ENCODE measurements at places on chromosomes 4 and X.
A peak's percentile ranks its signal among the peaks of the same experiment; 100 is the strongest.

DNA sequence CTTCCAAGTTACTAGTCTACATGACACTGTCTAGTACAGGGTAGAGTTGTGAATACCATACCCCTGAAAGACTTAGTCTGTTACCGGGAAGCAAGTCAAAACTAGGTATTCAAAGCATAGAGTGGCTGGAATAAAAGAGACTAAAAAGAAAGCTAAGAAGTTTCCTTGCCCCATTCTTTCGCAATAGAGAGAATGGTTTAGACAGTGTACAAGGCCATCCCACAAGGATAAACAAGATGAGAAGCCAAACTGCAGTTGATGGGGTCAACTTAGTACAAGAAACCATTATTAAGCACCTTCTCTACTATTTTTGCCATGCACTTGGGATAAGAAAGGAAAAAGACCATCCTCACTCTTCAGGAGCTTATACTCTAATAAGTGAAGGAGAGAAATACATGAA is 30.3 kb downstream of the AMMECR1 start:
- DNase-seq, result no peak

GRCh38 chrX:100819837-100820666 is at the start of gene CSTF2:
CSTF2 (plus strand) TSS chrX:100820391; CDS start chrX:100820417, 26 bp downstream.
- peak; percentile 78 for DNase-seq

DNA sequence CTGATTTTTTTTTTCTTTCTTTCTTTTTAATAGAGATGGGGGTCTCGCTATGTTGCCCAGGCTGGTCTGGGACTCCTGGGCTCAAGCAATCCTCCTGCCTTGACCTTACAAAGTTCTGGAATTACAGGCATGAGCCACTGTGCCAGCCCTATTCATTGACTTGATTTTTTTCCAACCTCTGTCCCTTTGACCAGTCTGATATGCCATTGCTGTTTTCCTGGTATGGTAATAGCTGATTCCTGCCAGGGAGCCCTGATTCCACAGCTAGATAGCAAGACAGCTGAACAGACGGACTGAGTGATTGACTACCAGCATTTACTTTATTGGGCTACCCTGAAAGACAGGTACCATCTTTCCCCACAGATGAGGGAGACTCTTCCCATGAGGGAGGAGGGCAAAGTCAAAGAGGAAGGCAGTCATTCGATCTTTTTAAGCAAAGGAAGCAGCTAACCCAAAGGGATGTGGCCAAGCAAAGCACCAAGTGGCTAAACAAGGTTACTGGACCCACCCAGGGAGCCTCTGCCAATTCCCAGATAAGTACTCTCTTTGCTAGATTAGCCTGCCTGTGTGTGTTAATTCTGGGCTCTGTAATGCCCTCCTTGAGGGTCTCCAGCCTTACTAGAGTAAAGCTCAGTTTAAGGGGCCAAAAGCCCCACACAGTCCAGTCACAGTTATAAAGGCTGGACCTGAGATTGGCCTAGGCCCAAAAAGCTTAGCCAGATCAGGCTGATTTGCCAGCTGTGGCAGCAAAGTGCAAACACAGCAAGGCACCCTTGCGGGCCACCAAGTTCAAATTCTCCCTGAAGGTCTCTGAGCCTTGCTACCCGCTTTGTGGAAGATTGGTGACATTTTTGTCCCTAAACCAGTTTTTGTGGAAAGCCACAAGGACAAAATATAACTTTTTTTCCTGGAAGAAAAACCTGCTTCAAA is 192.4 kb upstream of the GPC4 start:
- no peak for DNase-seq

GRCh38 chr4:153585026-153585425 is 99.1 kb upstream of the TLR2 start:
- DNase-seq, result no peak

GRCh38 chr4:95980877-95981360 is 141.0 kb downstream of the PDHA2 start:
- DNase-seq, result no peak

DNA sequence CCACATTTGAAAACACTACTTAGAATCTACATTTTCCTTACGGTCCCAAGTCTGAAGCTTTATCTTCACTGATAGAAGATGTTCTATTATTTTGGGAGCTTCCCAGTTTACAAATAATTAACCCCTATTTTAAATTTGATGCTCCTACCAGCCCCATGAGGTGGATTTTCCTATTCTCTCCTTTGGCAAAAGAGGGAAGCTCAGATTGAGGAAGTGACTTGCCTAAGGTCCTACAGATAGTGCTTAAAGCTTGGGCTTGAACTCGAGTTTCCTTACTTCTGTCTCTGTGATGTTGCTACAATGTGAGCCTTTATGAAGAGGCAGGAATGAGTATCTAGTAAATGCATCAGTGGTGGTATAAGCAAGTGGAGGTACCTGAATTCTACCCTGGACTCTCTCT is 27.5 kb downstream of the HEPH start:
- DNase-seq, result no peak

DNA sequence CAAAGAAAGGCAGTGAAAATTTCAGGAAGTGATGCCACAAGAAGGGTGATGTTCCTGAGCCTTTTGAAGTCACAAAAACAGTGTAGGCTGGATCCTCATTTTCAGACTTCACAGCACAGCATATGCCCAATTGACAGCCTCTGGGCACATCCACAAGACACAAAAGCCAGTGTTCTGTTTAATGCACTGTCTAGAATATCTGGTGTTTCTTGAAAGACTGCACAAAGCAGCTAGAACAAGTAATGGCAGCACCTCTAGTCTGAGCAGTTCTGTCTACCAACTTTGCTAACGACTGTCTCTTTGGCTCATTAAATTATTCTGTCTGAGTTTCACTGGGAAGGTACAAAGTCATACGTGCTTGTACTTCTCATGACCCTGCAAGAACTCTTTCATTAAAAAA is 417.1 kb upstream of the GALNT7 start:
- DNase-seq, result no peak

- no peak for DNase-seq
Measured at GRCh38 chr4:158122501-158122900, 50.3 kb downstream of the GASK1B start.

- no peak for DNase-seq
Measured at GRCh38 chr4:98586291-98586961, 72.0 kb downstream of the TSPAN5 start.

- no peak for DNase-seq
Measured at GRCh38 chrX:54085666-54086065, 41.4 kb upstream of the PHF8 start.

- no peak for DNase-seq
Measured at GRCh38 chr4:135201081-135201480, 999.5 kb upstream of the PABPC4L start.

DNA sequence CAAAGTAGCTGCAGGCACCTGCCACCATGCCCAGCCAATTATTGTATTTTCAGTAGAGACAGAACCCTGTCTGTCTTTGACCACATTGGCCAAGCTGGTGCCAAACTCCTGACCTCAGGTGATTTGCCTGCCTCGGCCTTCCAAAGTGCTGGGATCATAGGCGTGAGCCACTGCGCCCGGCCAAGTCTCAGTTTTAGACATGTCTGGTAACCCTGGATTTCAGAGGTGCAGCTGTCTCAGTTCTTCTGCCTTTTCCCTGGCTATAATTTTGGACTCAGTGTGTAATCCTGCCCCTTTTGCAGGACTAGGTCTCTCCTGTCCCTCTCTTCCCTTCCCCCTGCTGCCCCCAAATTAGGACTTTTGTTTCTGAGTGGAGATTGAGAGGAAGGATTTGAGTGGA is 46.6 kb downstream of the FAM193A start:
- DNase-seq, result no peak

DNA sequence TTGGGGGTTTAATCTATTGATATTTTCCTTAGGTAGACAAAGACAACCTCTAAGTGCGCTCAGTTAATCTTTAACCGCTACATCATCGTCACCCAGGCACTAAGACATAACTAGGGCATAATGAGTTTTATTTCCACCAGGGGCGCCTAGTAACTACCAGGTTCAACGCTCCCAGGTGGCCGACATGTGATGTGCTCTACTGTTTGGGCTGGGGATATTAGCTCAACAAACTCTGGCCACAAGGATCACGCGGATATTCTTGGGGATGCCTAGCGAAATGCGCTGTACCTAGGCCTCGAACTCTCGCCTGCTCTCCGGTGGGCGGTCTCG is 915 bp upstream of the RAB33B start:
- DNase-seq, result peak; percentile 67

GRCh38 chr4:76195326-76195725 is 18.3 kb downstream of the SCARB2 start:
- no peak for DNase-seq

DNA sequence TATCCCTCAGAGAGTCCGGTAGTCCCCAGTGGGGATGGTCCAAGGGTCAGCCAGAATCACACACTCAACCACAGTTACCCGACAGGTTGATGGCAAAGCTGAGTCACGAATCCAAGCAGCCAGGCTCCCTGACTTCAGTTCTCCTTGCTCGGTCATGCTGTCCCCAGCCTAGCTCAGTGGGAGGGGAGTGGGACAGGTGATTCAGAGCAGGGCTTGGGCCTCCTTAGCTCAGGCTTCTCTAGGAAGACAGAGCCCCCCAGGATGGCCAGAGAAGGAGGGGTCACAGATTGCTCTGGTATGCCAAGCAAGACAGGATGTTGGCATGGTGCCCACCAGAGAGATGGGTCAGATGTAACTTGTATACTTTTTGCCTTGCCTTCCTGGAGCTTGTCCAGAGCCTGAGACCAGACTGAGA is 66.5 kb downstream of the EFNB1 start:
- no peak for DNase-seq

DNA sequence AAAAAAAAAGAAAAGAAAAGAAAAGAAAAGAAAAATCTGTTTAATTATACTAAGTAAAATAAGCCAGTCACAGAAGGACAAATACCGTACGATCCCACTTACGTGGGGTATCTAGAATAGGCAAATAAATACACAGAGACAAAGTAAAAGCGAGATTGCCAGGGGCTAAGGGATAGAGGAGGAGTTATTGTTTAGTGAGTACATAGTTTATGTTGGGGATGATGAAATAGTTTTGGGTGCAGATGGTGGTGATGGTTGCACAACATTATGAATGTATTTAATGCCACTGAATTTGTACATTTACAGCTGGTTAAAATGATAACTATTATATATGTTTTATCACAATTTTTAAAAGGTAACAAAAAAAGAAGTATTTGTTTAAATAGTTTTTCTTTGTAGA is 7.1 kb downstream of the CA5B start:
- DNase-seq, result no peak

DNA sequence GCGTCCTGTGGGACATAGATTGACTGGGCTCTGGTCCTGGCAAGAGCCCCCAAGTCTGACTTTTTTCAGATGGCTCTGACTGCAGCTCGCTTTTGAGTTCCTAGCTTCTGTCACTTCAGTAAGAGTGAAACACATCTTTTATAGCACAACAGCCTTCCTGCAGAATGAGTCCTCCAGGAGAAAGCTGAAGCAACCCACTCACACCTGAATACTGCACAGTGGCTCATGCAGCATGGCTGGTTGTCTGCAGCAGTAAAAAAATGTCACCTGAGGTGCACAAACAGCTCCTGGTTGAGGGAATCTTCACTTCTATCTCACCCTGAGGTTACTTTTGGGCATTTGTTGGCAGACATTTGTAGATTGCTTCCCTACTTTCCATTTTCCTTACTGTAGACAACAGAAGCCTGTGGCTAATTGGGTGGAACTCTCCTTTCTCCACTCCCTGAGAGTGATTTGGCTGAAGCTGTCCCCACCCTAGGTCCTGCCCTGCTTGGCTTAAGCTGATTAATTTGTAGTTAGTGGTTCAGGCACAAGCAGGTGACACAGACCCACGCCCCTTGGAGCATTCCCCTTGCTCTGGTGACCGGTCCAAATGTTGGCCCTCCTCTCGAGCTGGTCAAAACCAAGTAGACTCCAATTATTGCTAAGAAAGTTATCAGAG is 99.7 kb downstream of the NPNT start:
- no peak for DNase-seq

GRCh38 chrX:111443946-111444345 is 32.0 kb upstream of the DCX start:
- DNase-seq, result no peak

GRCh38 chr4:76374798-76375197 is 46.1 kb downstream of the CCDC158 start:
- no peak for DNase-seq

DNA sequence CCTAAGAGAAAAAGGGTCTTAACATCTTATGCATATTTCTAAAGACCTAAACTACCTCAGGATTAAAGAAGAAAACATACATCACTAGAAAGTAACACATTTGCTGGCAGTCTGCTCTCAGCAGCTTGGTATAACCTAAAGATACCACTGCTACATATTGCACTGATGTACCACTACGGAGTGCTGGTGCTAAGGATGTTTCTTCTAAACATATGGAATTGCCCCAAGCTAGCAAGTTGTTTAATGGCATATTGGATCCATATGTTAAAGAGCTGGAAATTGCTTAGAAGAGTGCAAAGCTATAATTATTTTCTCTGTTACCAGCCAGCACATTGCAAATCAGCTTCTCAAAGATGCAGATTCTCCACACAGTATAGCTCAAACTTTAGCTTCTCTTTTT is 436.5 kb upstream of the GALNTL6 start:
- DNase-seq, result no peak

GRCh38 chr4:24578364-24578763 is 6.0 kb downstream of the DHX15 start:
- no peak for DNase-seq

DNA sequence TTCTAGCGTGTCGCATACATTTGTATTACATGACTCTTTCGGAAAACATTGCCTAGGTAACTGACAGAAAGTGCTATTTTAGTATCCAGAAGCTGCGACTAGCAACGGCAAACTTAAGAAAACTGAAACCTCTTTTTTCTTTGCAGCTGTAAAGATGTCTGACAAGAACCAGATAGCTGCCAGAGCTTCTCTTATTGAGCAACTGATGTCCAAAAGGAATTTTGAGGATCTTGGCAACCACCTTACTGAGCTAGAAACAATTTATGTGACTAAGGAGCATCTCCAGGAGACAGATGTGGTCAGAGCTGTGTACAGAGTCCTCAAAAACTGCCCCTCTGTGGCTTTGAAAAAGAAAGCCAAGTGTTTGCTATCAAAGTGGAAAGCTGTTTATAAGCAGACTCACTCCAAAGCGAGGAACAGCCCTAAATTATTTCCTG is 9.4 kb downstream of the TCEANC start:
- DNase-seq, result no peak

GRCh38 chrX:10833299-10834169 is 213.1 kb upstream of the MID1 start:
- no peak for DNase-seq

All from GM10248 (cell line).